Activated CD4-positive, alpha-beta T cell treated with anti-CD3 and anti-CD28 coated beads, Interleukin-2, amount 50 U/mL, for 48 hours (primary cell): ENCODE measurements at places on chromosomes 3 and 15.

DNA sequence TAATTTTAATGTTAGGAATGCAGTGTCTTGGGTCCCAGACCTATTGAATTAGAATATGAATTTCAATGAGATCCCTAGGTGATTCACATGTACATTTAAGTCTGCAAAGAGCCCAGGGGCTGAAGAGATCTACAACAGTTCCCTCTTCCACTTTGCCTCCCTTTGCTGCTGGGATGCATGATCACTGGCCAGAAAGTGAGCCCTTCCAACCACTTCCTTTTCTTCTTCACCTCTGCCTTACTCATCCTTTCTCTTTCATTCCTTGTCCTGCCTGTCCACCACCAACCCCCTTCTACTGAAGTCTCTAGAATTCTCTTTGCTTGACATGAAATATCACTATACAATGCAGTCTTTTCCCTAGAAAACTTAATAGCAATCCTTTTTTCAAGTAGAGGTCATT is 222.4 kb upstream of the LRIG1 start:
- DNase-seq = no peak

DNA sequence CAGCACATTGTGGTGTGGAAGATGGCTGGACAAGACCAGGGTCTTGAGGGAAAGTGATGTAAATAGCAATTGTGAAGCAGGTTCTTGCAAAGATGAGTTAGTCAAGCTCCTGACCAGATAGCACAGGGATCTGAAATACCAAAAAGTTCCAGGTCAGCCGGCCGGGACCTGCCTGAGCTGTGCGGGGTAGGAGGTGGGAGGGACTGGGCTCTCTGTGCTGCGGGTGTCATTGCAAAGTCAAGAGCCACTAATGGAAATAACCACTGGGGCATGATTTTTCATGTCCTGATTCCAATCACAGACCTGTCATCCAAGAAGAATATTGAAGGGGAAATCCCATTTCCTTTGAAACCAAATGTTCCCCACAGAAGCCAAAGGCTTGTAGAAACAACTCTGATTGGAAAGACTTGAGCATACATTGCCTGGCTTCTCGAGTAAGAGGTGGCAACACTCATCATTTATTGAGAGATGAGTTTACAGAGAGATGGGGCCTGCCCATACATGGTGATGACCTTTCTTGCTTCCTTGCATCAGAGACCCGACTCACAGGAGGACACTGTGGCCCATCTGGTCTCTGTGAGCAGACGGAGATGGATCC is 44.2 kb upstream of the KY start:
- no peak for DNase-seq

GRCh38 chr15:92883163-92883875 is 16.8 kb upstream of the CHD2 start:
- DNase-seq = peak; percentile 41

GRCh38 chr3:133691273-133692107 is 29.7 kb upstream of the TOPBP1 start:
- DNase-seq = no peak

DNA sequence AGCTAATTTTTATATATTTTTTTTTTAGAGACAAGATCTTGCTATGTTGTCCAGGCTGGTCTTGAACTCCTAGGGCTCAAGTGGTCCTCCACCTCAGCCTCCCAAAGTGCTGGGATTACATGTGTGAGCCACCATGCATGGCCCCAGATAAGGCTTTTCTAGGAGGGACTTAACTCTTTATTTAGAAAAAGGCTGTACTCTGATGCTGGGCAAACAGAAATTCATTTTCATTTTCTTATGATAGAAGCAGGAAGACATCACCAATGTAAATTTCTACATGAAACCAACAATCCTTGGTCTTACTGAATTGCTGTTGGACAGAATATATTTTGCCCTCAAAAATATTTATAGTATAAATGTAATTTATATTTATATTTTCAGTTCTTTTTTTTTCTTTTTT is 9.6 kb downstream of the NIPA1 start:
- no peak for DNase-seq

DNA sequence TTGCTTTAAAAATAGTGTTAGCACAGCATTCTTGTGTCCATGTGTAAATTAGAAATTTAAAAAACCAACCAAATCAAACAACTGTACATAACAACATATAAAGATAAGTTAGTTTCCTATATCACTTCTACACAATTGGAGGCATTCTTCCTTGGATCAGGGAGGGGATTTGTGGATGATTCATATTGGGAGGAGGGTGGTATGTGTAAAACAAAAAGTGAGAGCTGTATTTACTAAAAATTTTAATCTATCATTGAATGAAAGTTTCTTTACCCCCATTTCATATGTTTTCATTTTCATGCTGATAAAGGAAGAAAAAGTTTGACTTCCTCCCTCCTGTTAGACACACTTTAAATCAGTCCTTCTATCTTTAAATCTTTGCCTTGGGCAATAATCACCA is 325.0 kb downstream of the SATB1 start:
- no peak for DNase-seq

DNA sequence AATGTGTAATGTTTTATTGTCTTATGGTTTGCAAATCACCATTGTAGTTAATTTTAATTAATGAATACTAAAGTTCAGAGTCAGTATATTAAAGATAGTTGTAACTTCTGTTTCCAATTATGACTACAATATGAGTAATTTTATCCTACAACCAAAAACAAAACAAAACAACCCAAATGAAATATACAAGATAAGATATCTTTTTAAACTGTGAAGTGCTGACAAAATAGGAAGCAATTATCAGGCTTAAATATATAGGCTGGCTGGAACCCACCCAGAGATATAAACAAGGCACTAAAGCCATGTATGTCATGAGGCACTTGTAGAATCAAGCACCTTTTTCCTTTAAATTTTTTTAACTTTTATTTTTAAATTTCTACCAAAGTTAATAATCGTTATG is 108.6 kb upstream of the LRRFIP2 start:
- no peak for DNase-seq

DNA sequence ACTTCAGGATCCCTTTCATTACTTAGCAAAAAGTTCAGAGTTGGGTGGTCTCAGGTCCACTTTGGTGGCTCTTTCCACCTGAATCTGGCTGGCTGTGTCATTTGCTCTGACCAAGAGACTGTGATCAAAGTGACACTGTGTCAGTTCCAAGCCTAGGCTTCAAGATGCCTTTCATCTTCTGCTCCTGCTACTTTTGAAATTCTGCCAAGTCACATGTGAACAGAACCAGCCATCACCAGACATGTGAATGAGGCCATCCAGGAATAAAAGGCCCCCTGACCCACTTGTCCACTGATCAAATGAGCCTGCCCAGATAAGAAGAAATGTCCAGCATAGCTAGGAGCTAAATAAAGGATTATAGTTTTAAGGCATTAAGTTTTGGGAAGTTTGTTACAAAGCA is 132.2 kb downstream of the OSBPL10 start:
- DNase-seq = no peak

DNA sequence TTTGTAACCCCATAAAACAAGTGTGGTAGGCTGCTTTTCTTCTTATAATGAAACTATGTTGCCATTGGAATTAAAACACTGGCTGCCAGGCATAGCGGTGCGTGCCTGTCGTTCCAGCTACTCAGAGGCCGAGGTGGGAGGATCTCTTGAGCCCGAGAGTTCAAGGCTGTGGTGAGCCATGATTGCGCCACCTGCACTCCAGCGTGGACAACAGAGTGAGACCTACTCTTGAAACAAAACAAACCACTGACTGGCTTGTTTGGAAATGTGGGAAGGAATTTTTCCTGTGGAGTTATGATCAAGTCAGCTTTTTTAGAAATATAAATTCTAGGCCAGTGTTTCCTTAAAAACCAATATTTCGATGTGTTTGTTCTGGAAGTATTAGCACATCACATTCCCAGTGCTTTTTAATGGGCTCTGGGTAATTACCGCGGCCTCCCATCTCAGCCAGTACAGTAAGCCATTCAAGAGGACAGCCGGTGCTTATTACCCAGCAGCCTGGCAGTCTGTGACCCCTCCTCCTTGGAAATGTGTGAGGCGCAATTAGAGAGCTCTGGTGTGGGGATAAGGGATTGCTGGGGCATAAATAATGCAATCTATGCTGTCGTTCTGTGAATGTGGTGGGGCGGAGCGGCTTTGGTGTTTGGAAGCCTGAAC is 58.3 kb upstream of the TRAK1 start:
- no peak for DNase-seq

- DNase-seq = no peak
These were observed 542.7 kb upstream of the ADAMTS9 start for GRCh38 chr3:65230261-65231139.

- DNase-seq = peak; percentile 31
These were observed 59.4 kb downstream of the SLC6A6 start for GRCh38 chr3:14461748-14462324.

DNA sequence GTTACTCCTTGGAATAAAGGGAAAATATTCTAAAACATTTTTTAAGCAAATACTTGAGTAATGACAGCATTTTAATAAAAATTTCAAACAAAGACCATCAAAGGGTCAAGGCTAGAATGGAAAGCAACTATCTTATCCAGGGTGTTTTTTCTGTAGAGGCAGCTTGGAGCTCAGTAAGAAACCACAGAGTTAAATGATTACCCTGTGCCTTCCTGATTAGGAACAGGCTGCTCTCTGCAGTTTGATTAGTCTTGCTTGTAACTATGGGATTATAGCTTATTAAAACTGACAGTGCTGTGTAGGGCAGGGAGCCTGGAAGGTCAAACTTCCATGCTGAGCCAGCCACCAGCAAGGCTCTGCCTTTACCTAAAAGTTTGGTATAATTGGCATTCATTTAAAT is 33.1 kb downstream of the QTRT2 start:
- DNase-seq = no peak

DNA sequence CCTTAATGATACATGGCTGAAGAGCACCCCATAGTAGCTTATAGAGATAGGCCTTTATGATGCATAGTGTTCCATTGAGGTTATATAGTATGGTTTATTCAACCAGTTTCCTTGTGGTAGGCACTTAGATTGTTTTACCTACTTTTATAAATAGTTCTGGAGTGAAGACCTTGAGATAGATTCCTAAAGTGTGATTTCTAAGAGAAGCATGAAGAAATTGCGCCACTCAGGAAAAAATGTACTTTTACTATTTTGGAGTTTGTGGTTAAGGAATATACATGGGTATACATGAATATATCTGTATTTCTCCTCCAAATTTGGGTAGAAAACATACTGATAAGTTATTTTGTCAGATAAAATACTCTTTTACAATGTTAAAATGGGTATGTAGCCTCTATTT is 70.5 kb downstream of the CHD2 start:
- DNase-seq = no peak

DNA sequence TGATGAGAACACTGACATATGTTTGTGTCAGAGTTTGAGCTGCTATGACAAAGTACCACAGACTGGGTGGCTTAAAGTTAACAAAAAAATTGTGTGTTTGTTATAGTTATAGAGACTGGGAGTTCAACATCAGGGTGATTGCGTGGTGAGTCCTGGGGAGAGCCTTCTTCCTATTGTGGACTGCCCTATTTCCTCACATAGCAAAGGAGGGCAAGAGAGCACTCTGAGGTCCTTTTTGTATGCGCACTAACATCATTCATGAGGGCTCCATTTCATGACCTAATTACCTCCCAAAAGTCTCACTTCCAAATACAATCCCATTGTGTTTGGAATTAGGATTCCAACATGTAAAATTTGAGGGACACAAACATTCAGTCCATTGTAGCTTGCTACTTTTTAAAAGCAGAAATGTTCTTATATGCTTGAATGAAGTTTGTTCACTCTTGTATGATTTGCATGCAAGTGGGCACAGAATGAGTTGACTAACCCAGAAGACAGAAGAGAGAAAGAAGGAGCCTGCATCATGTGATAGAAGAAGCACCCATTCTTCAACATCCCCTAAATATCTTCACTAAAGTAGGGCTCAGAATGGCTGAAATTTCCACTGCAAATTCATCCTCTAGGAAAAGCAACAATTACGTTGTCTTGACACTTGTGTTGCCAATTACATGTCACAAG is 18.9 kb upstream of the ALCAM start:
- DNase-seq = no peak

GRCh38 chr3:45751537-45752242 is 44.6 kb downstream of the SLC6A20 start:
- DNase-seq = no peak

DNA sequence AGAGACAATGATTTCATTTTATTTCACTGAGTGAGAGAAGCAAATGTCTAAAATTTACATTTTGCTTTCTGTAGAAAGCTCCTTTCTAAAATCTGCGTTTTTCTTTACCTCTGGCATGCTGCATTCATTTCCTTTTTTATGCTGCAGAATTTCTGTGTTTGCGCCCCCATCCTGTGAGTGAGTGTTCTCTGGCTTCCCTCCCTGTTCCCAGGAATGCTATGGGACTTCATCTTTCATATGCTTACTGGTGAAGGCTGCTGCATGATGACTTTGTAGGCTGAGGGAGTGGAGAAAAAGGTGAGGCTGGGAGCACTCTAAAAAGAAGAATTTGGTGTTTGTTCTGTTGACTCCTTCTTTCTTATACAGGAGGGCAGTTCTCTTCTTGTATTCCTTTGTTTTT is 7.7 kb upstream of the TMC3 start:
- DNase-seq = no peak

DNA sequence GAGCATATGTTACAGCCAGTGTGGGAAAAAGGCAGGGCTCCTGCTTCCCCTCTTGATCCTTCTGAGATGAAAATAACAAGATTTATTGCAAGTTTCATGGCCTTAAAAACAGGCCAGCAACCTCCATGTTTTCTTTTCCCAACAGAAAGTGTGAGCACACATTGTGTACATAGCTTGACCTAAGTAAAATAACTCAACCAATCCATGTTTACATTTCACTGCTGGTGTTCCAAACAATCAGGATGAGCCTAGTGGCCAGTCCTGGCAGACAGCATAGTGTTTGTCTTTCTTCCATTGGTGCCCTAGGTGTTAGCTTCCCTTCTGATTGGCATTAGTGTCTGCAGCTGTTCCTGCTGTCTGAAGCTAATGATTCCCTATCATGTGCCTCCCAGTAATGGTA is 847.7 kb downstream of the EPHA3 start:
- no peak for DNase-seq

GRCh38 chr15:61118885-61119284 is 110.2 kb downstream of the RORA start:
- no peak for DNase-seq

- no peak for DNase-seq
These were observed 110.8 kb downstream of the ANP32A start for GRCh38 chr15:68709876-68710275.
